Ascending aorta (tissue), 2 donors: ENCODE measurements at places on chromosomes 3 and 15.
A peak's percentile ranks its signal among the peaks of the same experiment; 100 is the strongest.

- DNase-seq = no peak
- H3K36me3 ChIP-seq = no peaks in the 10 kb centered on the region
- H3K27ac ChIP-seq = peak overlapping the region; percentile 35
- peaks cover 7% of the 10 kb centered on the region for H3K4me1 ChIP-seq
- no peak overlapping the region for H3K4me3 ChIP-seq
Measured at GRCh38 chr15:39167164-39168058, 413.5 kb upstream of the THBS1 start.

GRCh38 chr3:192169332-192169915 lies 557.9 kb downstream of the FGF12 start:
- DNase-seq = no peak
- no peaks in the 10 kb centered on the region for H3K4me1 ChIP-seq
- no peaks in the 10 kb centered on the region for H3K36me3 ChIP-seq
- H3K27me3 ChIP-seq = no peaks in the 10 kb centered on the region
- no peak overlapping the region for H3K27ac ChIP-seq

DNA sequence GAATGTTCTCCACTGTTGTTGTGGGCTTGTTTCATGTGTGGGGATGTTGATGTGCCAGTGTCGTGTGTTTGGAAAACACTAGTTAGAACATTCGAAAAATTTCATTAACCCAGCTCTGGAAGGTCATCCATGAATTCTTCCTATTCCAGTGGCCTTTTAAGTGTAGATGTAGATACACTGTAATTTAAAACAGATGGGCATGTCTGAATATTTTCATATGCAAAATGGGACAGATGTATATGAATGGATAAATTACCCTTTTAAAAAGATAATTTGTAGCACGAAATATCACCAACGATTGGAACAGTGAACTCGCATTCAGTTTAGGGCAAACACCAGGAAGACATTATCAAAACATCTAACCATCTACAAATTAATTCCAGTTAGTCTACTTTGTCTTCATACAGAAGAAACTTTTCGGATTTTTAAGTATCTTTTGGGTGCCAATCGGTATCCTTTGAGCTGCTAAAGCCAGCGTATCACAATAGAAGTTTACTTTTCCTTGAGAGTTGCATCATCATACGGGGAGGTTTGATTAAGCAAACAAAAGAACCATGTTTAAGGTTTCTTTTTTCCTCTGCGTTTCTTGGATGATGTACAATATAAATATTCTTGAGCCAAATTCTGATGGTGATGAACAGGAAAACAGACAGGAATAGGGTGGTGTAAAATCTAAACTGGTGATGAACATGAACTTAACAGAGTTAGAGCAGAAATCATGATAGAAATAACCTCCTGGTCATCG lies 528.1 kb downstream of the FOXP1 start:
- H3K27ac ChIP-seq = peak overlapping the region; percentile 98
- no peaks in the 10 kb centered on the region for H3K27me3 ChIP-seq
- DNase-seq = no peak
- no peak overlapping the region for H3K4me3 ChIP-seq

DNA sequence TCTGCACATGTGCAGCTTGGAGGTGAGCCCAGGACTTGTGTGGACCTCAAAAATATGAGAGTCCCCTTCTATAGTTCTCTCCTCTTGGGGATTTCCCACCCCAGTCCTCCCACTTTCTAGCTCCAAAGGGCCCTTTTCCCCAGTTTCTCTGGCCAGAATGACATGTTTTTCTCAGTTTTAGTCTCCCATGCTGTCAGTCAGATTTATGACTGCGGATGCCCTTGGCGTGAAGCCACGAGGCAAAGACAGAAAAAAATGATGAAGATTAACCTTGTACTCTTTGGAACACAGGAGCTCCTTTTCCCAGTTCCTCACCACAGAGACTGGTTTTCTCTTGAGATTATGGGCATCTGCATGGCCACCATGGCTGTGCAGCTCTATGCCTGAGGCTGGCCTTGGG lies 72.0 kb upstream of the TTBK2 start:
- peaks cover 14% of the 10 kb centered on the region for H3K36me3 ChIP-seq
- DNase-seq = no peak
- H3K27me3 ChIP-seq = no peaks in the 10 kb centered on the region
- no peak overlapping the region for H3K4me3 ChIP-seq
- no peaks in the 10 kb centered on the region for H3K4me1 ChIP-seq

DNA sequence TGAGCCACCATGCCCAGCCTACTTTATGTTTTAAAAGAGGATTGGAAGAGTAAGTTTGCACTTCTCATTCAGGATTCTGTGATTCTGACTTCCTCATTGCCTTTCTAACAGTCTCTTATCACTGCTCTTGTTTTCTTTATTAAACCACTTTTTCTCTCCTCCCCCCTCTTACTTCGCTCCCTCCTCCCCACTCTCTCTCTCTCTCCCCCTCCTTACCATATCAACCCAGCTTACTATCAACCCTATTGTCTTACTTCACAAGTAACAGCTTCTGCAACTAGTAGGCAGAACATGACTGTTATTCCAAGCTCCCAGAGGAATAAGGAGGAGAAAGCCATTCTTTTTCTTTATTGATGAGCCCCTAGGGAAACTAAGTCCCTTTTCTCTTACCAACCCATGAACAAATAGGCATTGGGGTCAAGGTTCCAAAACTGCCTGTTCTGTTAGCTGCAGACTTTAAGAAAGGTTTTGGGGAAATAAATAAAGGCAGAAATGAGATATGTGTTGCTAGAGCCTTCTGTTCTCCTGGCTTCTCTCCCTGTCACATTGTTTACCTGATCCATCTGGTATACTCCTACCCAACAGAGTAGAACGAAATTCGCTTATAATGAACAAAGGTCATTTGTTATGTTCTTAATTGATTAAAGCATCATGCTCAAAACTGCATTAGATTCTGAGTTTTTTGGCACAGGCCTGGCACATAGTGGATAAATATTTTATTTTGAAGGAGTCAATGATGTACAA lies 56.4 kb upstream of the RASGRP1 start:
- no peaks in the 10 kb centered on the region for H3K4me1 ChIP-seq
- no peaks in the 10 kb centered on the region for H3K36me3 ChIP-seq
- H3K27ac ChIP-seq = no peak overlapping the region
- H3K4me3 ChIP-seq = no peak overlapping the region
- no peak for DNase-seq
- H3K27me3 ChIP-seq = no peaks in the 10 kb centered on the region

DNA sequence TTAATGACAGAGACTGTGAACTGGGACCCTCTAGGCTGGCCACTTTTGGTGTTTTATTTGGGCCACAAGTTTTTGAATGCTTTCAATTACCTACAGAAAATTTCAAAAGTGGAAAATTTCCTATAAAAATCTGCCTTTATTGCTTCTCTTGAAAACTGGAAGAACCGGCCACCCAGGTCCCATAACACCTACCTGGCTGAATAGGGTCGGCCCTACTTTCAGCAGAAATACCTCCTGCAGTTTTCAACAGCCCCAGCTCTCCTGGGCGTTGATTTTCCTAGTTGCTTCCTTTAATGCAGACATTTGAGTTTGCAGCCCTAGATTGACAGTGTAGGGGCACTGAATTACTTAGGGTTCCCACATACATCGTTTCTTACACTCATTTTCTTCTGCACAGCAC lies 719 bp upstream of the SRPRB start:
- no peaks in the 10 kb centered on the region for H3K27me3 ChIP-seq
- DNase-seq = no peak
- H3K27ac ChIP-seq = no peak overlapping the region
- H3K4me1 ChIP-seq = no peaks in the 10 kb centered on the region

DNA sequence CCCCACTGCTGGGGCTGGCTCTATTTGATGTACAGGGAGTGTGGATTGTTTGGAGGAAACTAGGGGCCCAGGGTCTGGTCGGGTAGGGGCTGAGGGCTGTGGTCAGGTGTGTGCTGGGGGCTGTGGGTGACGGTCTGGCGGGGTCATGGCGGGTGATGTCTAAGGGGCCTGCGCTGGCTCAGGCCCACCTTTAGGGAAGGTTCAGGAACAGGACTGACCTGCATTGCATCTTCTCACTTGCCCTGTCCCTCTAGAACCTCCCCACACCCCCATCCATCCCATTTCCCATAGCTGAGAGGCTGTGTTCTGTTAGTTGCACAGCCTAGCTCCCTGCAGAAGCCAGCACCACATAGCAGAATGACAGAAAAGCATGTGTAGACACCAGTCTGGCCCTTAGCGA lies 39.1 kb downstream of the SCN5A start:
- no peaks in the 10 kb centered on the region for H3K4me1 ChIP-seq
- H3K27me3 ChIP-seq = no peaks in the 10 kb centered on the region
- H3K27ac ChIP-seq = no peak overlapping the region
- H3K36me3 ChIP-seq = no peaks in the 10 kb centered on the region
- DNase-seq = no peak

DNA sequence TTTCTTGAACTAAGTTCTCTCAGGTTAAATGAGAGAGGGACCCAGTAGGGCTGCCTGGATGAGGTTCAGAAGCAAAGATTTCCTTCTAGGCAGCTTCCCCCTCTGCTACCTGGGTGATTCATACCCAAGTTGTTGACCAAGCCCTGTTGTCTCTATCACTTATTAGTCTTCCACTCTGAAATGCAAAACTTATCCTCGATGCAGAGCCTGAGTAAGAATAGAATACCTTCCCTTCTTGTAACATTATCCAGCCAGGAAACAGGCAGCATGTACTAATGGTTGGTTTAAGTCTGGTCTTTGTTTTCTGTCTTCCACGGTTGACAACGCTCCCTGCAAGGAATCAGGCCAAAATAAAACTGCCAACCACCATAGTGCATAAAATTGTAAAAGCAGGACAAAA lies 377.3 kb downstream of the MECOM start:
- no peak overlapping the region for H3K4me3 ChIP-seq
- H3K27ac ChIP-seq = no peak overlapping the region
- no peak for DNase-seq
- no peaks in the 10 kb centered on the region for H3K36me3 ChIP-seq

GRCh38 chr3:154398084-154398967 lies 31.7 kb downstream of the GPR149 start:
- H3K27ac ChIP-seq = no peak overlapping the region
- H3K36me3 ChIP-seq = no peaks in the 10 kb centered on the region
- no peaks in the 10 kb centered on the region for H3K27me3 ChIP-seq
- DNase-seq = no peak

DNA sequence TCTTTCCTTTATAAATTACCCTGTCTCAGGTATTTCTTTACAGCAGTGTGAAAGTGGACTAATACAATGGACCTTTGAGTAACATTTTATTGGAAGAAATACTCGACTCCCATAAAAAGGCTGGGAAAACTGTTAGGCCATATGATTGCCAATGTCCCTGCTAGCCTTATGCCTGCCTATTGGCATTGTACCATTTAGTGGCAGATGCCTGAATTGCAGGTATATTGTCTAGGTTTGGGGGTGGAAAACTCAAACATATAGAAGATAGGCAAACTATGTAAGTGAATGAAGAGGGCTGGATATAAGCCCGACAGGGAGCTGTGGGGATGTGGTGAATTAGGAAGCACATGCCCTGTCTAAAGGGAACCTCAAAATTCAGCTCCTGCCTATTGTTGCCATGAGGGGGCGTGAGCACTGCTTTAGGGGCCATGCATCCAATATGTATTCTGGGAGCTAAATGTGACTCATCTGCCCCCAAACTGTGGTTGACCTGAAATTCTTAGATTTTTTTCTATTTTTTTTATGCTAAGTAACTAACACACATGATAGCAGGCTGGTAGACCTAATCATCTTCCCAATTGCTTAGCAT lies 65.2 kb upstream of the TRA2B start:
- DNase-seq = no peak
- no peaks in the 10 kb centered on the region for H3K36me3 ChIP-seq
- no peak overlapping the region for H3K27ac ChIP-seq
- no peaks in the 10 kb centered on the region for H3K4me1 ChIP-seq
- H3K4me3 ChIP-seq = no peak overlapping the region

- H3K27ac ChIP-seq = peak within 1 kb of the TSS; percentile 98
- peaks cover 6% of the 10 kb centered on the region for H3K4me1 ChIP-seq
- peak within 1 kb of the TSS; percentile 61 for H3K4me3 ChIP-seq
- no peaks in the 10 kb centered on the region for H3K36me3 ChIP-seq
- DNase-seq = peak; percentile 86
Measured at GRCh38 chr3:141368062-141368924, at the start of gene ZBTB38. ZBTB38 (plus strand) TSS chr3:141368504; CDS start chr3:141442389, 73,885 bp downstream.

DNA sequence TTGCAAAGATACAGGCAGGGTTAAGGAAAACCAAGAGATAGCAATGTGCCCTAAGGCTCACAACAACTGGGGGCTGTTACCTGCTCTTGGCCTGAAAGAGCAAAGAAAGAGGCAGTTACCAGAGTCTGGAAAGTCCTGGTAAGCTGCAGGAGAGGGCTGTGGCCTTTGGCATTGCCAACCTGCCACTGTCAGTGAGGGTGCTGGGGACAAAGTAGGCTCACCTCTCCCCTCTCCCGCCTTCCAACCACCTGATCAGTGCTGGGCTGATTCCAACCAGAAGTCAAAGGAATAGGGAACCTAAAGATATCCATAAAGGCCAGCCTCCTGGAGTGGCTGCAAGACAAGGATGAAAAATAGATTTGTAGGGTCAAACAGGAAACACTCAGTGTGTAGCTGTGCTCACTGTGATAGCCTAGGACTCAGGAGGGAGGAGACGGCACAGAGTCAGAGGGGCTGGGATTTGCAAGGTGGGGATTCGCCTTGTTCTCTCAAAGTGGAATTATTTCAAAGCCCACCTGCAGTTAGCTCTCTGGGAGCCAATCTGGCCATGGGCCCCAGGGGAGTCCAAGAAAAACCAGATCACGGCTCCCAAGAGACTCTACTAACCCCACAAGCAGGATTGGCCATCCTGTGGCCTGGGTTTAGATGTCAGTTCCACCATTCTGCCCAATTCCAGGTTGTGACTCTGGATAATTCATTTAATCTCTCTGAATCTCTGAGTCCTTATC lies 204.0 kb upstream of the BCL6 start:
- no peak for DNase-seq
- no peaks in the 10 kb centered on the region for H3K36me3 ChIP-seq
- H3K4me1 ChIP-seq = no peaks in the 10 kb centered on the region
- no peaks in the 10 kb centered on the region for H3K27me3 ChIP-seq
- H3K27ac ChIP-seq = no peak overlapping the region

DNA sequence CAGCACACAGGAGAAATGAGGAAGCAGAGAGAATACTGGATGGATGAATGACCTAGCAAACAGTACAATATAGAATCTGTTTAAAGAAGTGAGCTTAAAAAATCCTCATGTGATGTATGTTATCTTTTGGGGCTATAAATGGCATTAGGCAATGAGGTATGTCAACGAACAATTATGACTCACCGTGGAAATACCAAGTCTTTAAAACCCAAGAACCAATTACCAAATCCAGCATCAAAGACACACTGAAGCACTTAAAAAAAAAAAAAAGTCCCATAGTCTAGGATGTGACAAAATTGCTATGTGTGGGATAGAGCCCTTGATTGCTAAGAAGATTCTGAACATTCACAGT lies 36.3 kb upstream of the HERC1 start:
- no peak overlapping the region for H3K27ac ChIP-seq
- no peaks in the 10 kb centered on the region for H3K27me3 ChIP-seq

DNA sequence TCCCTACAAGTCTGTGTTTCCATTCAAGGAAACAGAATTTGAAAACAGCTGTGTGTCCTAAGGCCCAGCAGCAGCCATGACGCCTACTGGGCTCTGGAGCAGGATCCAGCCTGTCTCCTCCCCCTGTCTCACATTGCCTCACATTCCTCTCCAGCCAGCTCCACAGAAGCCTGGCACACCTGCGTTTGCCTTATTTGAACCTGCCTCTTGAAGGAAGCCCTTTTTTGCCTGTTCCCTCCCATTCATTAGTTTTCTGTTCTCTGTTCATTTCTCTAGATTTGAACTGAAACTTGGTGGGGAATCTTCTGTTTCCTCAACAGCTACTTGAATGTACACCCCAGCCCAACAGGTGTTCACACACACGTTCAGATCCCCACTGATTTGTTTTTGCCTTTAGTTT lies 890.5 kb downstream of the TUSC7 start:
- no peak overlapping the region for H3K27ac ChIP-seq
- no peak overlapping the region for H3K4me3 ChIP-seq
- no peaks in the 10 kb centered on the region for H3K36me3 ChIP-seq
- no peaks in the 10 kb centered on the region for H3K4me1 ChIP-seq
- DNase-seq = no peak
